ENCODE measurements at places on chromosomes 16 and 17. TPM values are rescaled to one million over a fixed set of nuclear protein-coding genes. Genes with fewer than 3 reads are reported as not detected.

Gene OTOP2
- polyA plus RNA-seq: not detected

Gene HS3ST4
- polyA plus RNA-seq: not detected

Gene CLEC19A
- polyA plus RNA-seq: not detected

Gene PLLP
- 0.54 TPM for polyA plus RNA-seq

Gene SGCA
- polyA plus RNA-seq: 16.6 TPM

Gene CTCF
- polyA plus RNA-seq: 93.3 TPM

Gene CCL8
- polyA plus RNA-seq: not detected

Gene ATP2A3
- polyA plus RNA-seq: 68.7 TPM

Gene ATAD5
- 1.9 TPM for polyA plus RNA-seq

Gene MILR1
- 5.7 TPM for polyA plus RNA-seq

Gene ZG16B
- not detected for polyA plus RNA-seq

Gene HES7
- polyA plus RNA-seq: not detected

Gene PRSS27
- not detected for polyA plus RNA-seq

Gene BCL6B
- not detected for polyA plus RNA-seq

Gene ATPAF2
- polyA plus RNA-seq: 32.0 TPM

Gene NAGLU
- 34.9 TPM for polyA plus RNA-seq

Gene RAB37
- polyA plus RNA-seq: 85.5 TPM

Gene TEKT1
- not detected for polyA plus RNA-seq

Gene CLEC18B
- polyA plus RNA-seq: not detected

All from naive B cell (primary cell).